GM23248 (cell line): ENCODE measurements at places on chromosomes 2 and 18.

GRCh38 chr2:77009307-77009706 lies 512.9 kb downstream of the LRRTM4 start:
- DNase-seq = peak; percentile 3

DNA sequence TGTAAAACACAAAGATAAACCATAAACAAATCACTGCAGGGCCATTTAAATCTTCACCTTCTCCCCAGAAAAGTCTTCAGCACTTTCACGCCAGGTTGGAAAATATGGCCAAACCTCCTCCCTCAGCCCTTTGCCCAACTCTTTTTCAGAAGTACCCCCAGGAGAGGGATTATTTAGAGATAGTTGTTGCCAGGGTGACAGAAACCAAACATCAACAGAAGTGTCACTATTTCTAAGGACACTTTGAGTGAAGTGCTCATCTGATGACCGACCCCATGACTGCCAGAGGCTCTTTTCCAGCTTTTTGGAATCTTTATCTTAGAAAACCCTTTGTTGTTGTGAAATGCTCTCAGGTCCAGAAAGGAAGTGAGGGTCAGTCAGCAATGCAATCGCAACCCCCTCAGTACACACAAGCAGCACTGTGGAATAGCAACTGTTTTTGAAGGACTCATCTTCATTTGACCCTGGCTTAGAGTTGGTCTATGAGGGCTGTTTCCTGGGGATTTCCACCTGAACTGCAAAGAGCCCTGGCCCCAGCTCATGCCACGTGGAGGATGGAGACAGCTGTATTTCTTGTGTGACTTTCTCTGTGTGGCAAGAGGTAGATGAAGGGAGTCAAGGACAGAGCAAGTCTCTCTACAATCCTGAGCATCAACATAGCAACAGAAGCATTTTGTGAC lies 114.0 kb upstream of the STON1 start:
- DNase-seq = peak; percentile 6

GRCh38 chr2:134601264-134601663 lies 117.5 kb downstream of the TMEM163 start:
- DNase-seq = no peak

- no peak for DNase-seq
These were observed 283.6 kb downstream of the DYSF start for GRCh38 chr2:71736986-71737385.

DNA sequence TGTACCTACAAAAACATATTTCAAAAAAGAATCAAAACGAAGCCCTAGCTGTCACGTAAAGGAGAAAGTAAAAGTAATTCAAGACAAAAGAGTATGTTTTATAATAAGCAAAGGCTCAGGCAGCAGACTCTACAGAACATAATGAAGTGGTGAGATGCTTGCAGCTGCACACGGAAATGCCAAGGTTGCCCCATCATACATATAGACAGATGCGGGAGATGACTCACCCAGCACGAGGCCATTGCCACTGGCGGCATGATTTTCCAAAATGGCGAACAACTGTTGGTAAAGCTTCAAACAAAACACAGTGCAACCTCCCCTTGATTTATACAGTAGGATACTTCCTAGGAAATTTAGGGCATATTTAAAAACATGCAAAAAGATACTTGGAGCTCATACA lies 26.0 kb upstream of the C1QL2 start:
- DNase-seq = peak; percentile 60

- no peak for DNase-seq
These were observed 887.3 kb upstream of the CRIM1 start for GRCh38 chr2:35468245-35468644.

DNA sequence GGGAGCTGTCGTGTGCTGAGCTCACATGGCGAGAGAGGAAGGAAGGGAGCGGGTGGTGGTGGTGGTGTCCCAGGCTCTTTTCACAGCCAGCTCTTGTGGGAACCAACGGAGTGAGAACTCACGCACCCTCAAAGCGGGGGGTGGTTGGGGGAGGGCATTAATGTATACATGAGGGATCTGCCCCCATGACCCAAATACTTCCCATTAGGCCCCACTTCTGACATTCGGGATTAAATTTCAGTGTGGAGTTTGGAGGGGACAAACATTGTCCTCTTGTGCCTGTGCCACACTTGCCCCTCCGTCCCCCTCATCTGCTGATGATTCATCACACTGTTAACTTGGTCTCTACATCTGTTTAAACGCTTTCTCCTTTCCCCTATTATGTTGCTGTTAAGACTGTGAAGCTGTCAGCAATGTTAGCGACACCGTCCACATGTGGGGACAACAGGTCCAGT lies 22.5 kb downstream of the INPP4A start:
- no peak for DNase-seq

DNA sequence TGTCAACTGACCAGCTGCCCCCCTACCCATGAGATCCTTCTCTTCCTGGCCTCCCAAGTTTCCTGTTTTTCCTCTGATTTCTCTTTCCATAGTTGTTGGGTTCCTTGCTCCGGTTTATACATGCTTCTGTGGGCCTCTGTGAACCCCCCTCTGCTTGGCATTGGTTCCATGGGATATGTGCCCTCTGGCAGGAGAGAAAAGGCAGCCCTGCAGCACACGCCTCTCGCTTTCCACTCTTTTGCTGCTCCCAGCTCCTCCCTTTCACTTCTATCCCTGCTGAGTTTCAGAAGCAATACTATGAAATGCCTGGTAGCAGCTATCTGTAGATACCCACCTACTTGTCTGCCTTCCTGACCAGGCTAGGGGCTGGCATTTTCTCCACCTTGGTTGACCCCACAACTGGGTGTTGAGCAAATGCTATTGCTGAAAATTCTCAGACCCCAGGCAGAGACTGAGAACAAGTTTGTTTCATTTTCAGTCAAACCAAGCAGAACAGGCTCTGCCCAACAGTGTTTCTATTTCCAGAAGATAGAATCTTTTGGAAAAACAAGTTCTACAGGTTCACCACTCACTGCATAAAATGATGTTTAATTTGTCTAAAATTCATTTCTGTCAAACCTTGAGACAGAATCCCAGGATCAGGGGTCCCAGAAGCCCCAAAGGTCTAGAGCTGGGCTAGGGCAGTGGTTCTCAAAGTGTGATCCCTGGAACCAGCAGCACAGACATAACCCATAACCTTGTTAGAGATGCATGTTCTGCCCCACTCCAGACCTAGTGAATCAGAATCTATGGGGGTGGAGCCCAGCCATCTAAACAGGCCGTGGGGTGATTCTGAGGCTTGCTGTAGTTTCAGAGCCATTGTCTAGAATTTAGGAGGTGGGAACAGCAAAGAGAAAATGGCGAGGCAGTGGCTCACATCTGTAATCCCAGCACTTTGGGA lies 13.4 kb downstream of the CAPG start:
- DNase-seq = no peak

DNA sequence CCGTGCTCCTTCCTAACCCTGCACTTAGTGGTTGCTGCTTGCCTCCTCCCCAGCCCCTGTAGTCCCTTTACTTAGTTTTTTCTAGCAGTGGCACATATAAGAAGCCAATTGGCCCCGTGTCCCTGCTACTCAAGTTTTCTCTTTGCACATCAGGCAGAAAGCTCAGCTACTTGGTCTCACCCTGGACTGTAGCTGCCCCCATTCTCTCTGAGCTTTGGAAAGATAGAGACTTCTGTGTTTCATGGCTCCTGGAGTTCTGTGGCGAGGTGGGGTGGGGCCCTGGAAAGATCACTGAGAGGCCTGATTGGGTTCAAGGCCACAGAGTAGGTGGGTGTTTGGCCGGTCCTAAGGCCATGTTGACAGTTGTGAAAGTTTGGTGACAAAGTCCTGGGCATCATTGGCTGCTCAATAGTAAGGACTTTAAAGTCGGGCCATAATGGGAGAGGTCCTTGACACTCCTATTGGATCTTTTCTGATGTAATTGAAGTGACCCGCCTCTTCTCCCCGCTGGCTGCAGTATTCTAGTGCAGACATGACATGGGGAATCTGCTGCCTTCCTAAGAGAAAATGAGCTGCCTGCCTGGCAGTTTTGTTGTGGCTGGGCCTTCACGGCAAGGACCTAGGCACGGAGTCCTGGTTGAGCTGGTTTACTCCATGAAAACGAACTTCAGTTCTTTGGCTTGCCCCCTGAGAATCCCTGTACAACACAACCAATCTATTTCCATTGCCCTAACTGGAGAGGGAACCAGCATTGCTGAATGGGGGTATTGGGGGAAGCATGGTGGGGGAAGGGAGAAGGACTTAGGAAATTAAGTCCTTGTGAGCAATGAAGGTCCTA lies 26.2 kb upstream of the CYP27A1 start:
- no peak for DNase-seq

GRCh38 chr2:109173311-109174171 lies 44.5 kb downstream of the SH3RF3 start:
- DNase-seq = peak; percentile 93

DNA sequence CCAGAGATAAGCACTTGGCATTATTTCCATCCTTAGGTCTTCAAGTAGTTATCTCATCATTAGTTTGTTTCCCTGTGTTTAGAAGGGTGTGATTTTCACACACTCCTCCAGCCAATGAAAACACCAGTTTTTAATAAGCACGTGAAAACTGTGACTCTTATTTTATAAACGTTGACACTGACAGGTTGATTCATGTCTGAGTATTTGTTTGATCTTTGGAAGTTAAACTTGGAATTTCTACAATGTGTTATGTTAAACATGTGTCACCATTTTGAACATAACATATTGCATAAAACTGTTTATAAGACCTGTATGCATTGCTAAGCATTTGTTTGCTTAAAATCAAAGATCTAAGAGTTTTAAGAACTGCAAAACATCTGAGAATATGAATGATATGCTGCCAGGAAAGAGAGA lies 27.6 kb downstream of the SLC40A1 start:
- no peak for DNase-seq

GRCh38 chr2:228657807-228658402 lies 476.4 kb upstream of the SPHKAP start:
- DNase-seq = peak; percentile 69

- DNase-seq = no peak
These were observed 806.7 kb downstream of the NRXN1 start for GRCh38 chr2:50225021-50225928.

DNA sequence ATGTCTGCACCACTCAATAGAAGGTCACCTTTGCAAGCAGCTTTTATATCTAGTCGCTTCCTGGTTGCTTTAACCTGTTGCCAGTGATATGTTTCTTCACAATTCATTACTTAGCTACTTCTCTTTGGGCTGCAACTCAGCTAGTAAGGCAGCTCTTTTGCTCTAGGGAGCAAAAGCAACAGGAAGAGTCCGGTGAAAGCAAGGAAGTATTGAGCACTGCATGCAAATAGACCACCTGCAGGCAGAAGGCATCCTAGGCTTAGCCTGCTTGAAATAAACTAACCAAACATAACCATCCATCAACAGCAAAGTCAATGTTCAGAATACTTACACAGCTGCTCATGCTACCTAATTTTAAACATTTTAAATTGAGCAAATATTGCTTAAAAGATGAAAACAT lies 529.2 kb upstream of the LINC00305 start:
- DNase-seq = no peak

DNA sequence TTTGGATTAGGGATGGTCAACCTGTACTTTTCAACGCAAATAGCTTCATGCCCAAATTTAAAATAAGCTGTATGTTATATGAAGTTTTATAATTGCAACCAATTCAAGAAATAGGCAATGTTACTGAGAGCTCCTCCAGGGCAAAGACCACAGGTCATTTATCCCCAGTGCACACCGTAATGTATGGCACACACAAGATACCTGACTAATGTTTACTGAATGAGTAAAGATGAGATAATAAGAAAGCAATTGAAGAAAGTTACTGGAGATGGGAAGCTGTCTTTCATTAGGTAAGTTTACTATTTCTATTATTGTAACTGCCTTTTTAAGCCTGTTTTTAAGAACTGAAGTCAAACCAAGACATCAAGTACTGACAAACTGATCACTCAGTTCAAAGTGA lies 184.5 kb upstream of the VRK2 start:
- no peak for DNase-seq

GRCh38 chr2:29628862-29629261 lies 292.5 kb downstream of the ALK start:
- no peak for DNase-seq

DNA sequence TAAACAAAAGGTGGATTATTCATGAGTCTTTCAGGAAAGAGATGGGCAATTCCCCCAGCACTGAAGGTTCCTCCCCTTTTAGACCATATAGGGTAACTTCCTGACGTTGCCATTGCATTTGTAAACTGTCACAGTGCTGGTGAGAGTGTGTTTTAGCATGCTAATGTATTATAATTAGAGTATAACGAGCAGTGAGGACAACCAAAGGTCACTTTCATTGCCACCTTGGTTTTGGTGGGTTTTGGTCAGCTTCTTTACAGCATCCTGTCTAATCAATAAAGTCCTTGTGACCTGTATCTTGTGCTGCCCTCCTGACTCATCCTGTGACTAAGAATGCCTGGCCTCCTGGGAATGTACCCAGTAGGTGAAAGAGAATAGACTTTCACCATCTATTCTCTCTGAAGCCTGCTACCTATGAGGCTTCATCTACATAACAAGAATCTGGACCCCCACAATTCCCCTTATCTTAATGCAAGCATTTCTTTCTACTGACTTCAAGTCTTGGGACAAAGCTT lies 148.7 kb downstream of the CABLES1 start:
- peak; percentile 67 for DNase-seq

GRCh38 chr2:149160701-149161217 lies 122.3 kb downstream of the LYPD6B start:
- DNase-seq = no peak

DNA sequence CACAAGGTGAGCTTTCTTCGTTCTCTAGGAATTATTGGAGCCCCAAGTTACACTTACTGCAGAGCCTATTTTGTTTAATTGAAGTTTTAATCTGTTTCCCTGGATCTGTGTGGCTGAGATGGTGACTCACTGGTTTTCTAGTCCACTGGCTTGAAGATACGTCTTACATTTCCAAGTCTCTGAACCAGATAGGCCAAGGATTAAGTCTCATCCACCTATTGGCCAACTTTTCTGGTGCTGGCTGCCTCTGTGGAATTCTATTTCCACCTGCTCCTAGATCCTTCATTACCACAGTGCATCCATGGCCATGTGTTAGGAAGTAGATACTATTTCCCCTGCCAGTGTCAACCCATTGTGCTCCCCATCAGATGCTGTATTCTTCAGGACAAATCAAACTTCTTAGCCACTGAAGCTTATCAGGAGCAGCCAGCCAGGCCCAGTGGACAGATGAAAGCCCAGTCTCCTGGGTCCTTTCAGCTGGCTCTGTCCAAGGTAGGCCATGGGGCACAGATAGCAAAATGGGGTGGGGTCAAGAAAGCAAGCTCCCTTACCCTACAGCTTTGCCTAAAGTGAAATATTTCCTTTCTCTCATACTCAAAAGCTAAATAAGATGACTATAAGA lies 198.8 kb upstream of the TCF4 start:
- DNase-seq = peak; percentile 11

DNA sequence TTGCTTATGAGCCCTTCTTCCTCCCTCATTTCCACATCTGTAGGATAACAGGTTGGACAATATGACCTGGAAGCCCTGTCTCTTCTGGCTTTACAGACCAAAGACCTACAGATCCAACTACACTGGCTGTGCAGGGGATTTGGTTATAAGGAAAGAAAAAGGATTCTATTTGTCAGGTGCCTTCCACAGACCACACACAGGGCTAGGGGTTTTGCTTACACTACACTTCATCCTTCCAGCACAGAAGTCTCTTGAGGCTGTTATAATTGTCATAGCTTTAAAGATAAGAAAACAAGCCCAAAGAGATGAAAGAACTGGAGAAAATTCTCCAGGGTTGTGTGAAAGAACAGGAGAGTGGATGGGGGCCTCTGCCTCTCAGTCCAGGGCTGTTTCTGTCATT lies 302.6 kb downstream of the MYCN start:
- DNase-seq = no peak
